ENCODE measurements at places on chromosomes 11 and 22.

- no peak for DNase-seq
Measured at GRCh38 chr11:124920870-124921609, 2.0 kb downstream of the HEPN1 start.

DNA sequence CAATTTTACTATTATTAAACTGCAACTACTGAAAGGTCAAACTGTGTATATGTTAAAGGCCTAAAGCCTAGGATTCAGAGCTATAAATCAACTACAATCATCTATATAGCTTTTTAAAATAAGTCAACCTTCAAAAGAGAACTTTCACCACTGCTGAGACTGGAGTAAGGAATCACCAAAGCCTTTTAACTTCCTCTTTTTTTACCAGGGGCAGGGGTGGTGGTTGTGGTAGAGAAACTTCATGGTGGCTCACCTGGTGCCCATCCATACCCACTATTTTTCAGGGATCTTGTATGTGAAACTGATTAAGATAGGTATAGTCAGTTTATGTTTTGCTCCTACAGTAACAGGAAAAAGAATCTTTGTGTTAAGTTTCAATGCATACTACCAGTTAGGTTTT is 31.5 kb downstream of the TSG101 start:
- DNase-seq, result no peak

DNA sequence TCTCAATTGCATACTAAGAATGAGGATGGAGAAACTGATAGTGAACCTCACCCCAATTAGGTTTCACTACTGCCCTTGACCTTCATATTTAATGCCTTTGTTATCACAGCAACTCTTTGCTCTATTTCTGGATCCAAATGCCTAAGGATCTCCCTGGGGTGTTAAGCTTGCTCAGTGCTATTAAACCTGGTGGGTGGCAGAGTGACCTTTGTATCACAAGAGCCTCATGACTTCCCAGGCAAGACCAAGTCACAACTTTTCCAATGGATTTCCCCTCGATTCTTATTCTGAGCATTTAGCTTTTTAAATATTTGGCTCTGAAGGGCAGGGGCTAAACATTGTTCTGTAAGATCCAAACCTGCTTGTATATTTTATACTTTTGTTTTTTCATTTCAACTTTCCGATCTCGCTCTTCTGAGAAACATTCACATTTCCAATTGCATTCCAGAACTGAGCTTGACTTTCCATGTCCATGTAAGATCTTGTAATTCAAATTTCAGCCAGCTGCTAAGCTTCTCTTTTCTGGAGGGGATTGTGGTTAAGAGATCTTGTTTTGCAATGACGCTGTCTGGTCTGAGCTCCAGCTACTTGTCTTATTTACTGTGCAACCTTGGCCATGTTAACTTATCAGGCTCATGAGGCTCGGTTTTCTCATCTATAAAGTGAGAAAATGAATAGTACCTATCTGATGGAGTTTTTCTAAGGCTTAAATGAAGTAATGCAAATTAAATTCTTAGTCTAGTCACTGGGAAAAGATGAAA is 6.4 kb upstream of the EHF start:
- DNase-seq, result no peak

DNA sequence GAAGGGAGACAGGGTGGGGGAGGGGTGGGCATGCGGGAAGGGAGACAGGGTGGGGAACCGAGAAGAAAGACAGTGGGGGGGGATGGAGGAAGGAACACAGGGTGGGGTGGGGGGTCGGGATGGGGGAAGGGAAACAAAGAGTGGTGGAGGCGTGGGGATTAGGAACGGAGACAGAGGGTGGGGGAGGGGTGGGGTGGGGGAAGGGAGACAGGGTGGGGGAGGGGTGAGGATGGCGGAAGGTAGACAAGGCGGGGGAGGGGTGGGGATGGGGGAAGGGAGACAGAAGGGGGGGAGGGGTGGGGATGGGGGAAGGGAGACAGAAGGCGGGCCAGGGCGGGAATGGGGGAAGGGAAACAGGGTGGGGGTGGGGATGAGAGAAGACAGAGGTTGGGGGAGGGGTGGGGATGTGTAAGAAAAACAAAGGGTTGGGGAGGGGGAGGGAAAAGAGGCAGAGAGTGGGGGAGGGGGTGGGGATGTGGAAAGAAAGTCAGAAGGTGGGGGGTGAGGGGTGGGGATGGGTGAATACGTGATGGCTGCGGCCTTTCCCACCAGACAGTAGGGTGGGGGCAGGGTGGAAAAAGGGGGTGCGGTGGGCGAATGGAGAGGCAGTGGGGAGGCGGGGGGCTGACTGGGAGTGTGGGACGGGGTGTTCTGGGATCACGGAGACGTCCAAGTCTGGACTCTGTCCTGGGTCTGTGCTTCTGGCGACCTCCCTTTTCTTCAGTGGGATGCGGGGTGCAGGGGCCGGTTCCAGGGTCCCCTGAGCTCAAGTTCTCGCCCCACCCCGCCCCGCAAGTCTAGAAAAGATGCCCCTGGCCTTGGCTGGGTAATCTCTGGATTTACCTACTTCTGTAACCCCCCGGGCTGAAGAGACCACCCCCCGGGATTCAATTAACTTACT is 744 bp downstream of the PRAME start:
- no peak for DNase-seq

DNA sequence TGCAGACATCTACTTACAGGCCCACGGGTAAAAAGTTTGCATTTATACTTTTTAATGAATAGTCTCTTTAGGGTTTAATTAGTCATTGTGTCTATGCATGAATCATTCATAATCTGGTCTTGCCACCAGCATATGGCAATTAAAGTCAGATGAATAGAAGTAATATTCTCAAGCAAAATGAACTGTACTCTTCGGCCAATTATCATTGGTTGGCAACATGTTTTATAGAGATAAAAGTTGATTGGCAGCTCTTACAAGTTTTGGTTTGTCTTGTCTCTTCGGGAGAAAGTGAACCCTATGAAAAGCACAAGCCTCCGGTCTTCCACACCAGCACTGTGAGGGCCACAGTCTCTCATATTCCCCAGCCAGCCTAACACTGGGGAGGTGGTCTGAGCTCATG is 97.8 kb downstream of the OSBP2 start:
- no peak for DNase-seq

DNA sequence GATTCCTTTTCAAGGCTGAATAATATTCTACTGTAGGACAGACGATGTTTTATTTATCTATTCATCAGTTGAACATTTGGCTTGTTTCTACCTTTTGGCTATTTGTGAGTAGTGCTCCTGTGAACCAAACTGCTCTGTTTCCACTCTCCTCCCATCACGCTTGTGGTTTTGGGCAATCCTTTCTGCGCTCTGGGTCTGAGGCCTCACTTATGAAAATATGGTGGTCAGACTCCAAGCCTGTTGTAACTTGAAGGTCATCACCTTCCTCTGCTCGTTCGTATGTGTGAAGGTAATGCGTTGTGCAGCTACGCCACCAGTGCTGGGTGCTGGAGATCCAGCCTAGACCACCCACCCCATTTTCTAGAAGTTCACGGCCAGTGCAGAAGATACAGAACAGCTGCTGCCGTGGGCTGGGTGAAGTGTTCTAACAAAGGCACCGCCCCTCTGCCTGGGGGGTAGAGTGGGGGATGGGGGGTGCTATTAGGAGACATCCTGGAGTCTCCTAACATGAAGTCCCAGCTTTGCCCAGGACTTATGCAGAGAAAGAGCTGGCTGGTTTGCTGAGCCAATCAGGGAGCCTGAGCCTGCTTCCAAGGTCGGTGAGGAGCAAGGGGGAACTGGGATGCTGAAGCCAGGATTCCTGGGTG is 21.0 kb downstream of the PTPN5 start:
- no peak for DNase-seq

GRCh38 chr22:34902335-34902734 is 163.6 kb upstream of the ISX start:
- DNase-seq, result no peak

DNA sequence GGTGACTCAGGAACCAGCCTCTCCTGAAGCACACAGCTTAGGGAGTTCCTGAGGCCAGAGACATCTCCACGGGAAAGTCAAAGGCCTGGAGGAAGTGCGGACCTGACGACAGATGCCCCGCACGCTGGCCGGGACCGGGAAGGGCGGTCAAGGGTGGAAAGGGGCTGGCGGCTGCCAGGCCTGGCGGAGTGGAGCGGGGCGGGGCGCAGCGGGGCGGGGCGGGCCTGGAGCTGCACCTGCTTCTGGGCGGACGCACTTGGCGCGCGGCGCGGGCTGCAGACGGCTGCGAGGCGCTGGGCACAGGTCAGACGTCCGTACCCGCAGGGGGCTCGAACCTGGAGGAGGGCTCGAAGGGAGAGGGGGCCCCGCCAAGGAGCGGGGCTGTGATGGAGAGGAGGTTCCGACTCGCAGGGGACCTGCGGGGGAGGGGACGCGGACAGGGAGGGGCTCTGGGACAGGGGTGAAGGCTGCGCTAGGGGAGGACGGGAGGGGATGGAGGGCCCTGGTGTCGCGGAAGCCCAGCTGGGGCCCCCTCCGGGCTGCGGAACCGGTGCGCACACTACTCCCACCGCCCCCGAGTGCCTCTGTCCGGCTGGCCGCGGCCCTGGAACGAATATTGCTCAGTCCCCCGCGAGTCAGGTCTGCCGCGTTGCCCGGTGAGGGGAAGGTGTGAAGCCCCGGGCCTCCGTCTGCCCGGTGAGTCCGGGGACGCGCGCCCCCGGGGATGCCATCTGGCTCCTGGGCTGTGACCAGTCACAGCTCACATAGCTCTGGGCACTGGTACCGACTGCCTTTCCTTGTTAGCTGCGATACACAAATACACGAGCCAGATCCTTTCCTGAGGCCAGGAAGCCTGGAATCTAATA is at the start of gene TMEM45B:
Gene TMEM45B, plus strand, starts transcription at position 253 of the 866 bp plus-strand sequence. CDS start 36,635 bp downstream, outside the sequence.
- DNase-seq, result no peak

DNA sequence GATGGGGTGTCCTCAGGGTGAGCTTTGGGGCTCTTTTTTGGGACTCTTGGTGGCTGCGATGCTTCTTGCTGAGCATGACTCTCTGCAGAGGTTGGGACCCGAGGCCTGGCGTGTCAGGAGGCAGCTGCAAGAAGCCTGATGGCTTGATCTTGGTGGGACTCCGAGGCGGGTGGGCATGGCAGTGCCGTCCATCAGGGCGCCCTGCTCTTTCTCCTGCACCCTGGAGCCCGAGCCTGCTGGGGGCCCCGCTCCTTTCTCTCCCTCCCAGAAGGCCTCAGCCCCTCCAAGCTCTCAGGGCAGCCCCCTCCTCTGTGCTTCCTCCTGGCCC is 432.7 kb downstream of the TBC1D22A start:
- DNase-seq, result no peak

- no peak for DNase-seq
Measured at GRCh38 chr11:10144954-10145353, 149.1 kb downstream of the SBF2 start.

DNA sequence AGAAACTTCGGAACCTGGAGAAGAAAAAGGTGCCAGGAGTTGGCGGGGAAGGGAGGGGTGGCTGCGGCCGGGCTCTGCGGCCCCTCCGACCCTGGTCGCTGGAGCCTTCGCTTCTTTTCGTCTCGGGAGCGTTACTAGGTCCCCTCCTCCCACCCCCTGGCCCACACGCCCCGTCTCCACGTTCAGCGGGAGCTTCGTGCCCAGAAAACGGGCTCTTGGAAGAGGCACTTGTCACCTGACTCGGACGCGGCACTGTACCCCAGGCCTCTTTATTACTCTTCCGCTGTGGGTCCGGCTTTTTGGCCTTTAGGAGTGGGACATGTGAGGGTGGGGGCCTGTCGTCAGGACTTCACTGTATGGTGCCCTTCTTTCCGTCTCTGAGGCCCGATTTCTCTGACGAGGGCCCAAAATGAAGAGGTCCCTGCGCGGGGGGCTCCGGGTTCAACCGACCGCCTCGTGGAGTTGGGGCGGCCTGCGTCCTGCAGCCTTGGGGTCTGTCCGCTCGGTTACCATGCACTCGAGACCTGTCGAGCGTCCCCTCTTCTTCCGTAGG is 1.2 kb downstream of the CAPRIN1 start:
- peak; percentile 6 for DNase-seq

DNA sequence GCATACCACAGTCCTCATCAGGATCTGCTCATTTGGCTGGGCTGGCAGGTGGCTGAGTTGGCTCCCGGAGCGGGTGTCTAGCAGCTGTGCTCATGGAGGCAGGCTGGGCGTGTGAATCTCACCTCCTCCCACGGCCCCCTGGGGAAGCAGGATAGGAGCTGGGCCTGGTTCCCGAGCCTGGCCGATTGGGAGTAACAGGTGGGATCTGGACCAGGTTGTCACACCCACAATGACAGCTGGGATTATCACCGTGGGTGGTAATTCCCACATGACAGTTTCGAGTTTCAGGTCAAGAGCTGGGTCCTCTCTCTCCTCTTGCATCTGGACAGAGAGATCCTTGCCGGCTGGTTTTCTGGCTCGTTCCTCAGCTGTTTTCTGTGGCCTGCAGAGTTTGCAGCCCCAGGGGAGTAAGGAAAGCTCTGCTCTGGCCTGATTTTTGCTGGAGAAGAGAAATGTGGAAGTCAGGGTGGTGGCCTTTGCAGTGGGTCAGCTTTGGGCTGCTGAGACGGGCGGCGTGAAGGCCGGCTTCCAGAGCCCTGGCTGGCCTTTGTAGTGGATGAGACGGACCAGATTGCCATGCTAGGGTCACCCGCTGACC is 57.0 kb downstream of the BCR start:
- no peak for DNase-seq

- no peak for DNase-seq
Measured at GRCh38 chr11:123434262-123434661, 4.2 kb downstream of the GRAMD1B start.

DNA sequence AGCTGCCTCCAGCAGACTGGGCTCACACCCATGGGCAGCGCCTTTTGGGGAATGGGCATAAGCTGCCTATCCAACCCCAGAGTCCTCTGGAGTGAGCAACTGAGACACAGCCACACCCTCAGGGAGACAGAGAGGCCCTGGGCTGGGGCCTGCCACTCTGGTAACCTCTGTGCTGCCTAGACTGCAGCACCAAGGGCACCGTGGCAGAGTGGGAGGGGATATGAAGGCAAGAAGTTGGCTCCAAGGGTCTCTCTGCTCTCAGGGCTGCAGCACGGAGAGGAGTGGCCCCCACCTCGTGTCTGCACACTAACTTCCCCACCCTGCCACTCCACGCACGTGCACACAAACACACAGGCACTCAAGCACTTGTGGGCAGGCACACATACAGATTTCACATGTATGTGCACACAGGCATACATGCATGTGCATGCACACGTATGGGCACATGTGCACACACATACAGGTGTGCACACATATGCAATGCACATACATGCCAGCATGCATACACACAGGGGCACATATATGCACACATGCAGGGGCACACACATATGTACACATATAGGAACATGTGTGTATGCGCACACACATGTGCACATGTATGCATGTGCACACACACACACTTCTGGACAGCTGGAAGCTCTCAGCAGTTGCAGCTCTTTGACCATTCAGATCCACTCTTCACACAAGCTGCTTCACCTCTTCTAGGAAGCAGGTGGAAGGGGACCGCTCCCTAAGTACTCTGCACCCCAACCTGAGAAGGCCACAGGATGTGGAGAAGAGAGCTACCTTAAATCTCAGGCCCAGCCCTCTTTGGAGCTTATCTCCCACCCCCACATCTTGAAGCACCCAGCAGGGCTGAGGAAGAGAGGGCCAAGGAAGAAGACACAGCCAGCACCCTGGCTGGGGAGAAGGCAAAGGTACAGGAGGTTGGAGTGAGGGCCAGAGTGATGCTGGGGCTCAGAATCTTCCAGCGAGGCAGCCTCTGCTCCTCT is 4.3 kb downstream of the IGSF9B start:
- DNase-seq, result no peak

All from AG08396 (cell line).